ENCODE measurements at places on chromosomes 5 and 9. TPM values are rescaled to one million over a fixed set of nuclear protein-coding genes. Genes with fewer than 3 reads are reported as not detected.

DNA sequence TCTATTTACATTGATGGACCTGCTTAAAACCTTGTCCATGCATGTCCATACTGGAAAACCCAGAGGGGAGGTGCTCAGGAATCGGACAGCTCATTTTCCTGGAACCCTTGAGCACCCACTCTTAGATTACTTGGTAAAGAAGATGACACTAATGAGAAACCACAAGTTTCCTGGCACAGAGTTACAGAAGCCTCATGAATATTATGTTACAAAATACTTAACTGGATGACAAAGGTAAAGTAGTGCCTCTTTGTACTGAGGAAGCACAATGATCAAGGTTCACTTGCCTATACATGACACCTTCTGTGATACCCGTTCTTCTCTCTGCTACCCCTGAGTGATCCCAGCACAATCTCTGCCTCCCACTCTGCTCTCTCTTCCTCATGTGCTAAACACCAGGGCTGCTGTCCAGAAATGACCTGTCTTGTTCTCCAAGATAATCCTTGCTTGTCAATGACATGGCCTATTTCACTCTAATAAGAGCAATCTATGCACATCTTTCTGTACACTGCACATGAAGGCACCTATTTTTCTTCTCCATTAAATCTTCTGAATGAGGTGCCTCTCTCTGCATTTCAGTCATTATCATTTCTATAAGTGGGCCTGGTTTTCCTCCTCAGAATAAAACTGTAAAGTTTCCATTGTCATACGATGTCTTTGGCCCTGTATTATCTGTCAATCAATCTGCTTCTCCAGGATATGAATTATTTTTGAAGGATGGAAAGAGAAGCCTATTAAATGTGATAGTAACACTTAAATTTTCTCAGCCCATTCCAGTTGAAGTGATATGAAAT, 684.0 kb upstream of the ACO1 start:
- H3K27ac ChIP-seq, result no peak overlapping the region
- H3K4me1 ChIP-seq, result no peaks in the 10 kb centered on the region
- no peaks in the 10 kb centered on the region for H3K36me3 ChIP-seq
- no peak for DNase-seq

DNA sequence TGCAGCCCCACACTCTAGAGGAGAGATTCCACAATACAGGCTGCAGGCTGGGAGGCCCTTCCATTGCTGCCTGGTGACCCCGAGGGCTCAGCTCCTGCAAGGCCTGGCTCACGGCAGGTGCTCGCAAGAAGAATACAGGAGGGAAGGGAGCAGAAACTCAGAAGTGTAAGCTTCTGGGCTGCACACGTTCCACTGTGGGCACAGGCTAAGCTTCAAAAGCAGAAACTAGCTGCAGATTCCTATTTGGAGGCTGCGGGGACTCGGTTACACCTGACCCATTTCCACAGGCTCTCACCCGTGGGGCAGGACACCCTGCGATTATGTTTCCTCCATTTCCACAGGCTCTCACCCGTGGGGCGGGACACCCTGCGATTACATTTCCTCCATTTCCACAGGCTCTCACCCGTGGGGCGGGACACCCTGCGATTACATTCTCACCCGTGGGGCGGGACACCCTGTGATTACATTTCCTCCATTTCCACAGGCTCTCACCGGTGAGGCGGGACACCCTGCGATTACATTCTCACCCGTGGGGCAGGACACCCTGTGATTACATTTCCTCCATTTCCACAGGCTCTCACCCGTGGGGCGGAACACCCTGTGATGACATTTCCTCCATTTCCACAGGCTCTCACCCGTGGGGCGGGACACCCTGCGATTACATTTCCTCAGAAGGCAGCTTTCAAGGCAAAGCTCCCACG, 10.3 kb downstream of the LPCAT1 start:
- no peaks in the 10 kb centered on the region for H3K4me1 ChIP-seq
- no peak for DNase-seq
- no peaks in the 10 kb centered on the region for H3K27me3 ChIP-seq
- no peak overlapping the region for H3K4me3 ChIP-seq
- no peaks in the 10 kb centered on the region for H3K36me3 ChIP-seq
- no peak overlapping the region for H3K27ac ChIP-seq

- no peaks in the 10 kb centered on the region for H3K36me3 ChIP-seq
- H3K27me3 ChIP-seq, result no peaks in the 10 kb centered on the region
- H3K4me3 ChIP-seq, result no peak overlapping the region
- no peak for DNase-seq
- no peak overlapping the region for H3K27ac ChIP-seq
Observed at GRCh38 chr5:82785456-82785855, 291.7 kb downstream of the TMEM167A start.

- H3K27me3 ChIP-seq, result peaks cover 41% of the 10 kb centered on the region
- no peak for DNase-seq
- H3K27ac ChIP-seq, result no peak overlapping the region
- no peak overlapping the region for H3K4me3 ChIP-seq
- peaks cover 3% of the 10 kb centered on the region for H3K4me1 ChIP-seq
Observed at GRCh38 chr9:136246849-136247550, 1.4 kb upstream of the QSOX2 start.

DNA sequence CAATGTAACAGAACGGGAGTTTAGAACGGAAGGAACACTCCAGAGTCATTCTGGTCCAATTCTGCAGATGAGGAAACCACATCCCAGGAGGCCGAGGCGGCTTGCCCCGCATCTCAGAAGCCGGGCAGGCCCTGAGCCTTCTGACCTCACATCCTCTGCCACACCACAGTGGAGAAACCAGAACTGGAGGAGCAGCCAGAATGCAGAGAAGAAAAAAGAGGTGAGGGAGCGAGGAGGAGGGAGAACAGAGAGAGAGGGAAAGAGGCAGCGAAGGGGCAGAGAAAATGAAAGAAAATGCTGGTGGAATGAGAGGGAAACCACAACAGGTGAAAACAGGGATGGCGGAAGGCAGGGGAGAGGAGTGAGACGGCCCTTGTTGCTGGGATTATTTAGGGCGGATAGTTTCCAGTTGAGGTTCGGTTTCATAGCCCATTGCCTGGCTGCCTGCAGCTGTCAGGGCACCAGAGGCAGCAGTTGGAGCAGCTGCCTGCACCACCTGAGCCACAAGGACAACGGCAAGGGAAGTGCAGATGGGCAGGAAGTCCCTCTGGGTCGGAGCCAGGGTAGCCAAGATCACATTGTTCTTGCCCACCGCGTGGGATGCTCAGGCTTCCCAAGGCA, at the start of gene HMHB1:
Gene HMHB1, plus strand, starts transcription at position 77 of the 621 bp plus-strand sequence.
- no peak within 1 kb of the TSS for H3K4me3 ChIP-seq
- no peak within 1 kb of the TSS for H3K27ac ChIP-seq
- no peaks in the 10 kb centered on the region for H3K27me3 ChIP-seq
- H3K4me1 ChIP-seq, result no peaks in the 10 kb centered on the region
- no peak for DNase-seq
- H3K36me3 ChIP-seq, result no peaks in the 10 kb centered on the region

The GNA14 gene
- 1.7 TPM for polyA plus RNA-seq

GRCh38 chr9:4603830-4604229, 58.3 kb upstream of the PLPP6 start:
- H3K4me1 ChIP-seq, result no peaks in the 10 kb centered on the region
- DNase-seq, result no peak
- no peaks in the 10 kb centered on the region for H3K27me3 ChIP-seq
- no peak overlapping the region for H3K27ac ChIP-seq

DNA sequence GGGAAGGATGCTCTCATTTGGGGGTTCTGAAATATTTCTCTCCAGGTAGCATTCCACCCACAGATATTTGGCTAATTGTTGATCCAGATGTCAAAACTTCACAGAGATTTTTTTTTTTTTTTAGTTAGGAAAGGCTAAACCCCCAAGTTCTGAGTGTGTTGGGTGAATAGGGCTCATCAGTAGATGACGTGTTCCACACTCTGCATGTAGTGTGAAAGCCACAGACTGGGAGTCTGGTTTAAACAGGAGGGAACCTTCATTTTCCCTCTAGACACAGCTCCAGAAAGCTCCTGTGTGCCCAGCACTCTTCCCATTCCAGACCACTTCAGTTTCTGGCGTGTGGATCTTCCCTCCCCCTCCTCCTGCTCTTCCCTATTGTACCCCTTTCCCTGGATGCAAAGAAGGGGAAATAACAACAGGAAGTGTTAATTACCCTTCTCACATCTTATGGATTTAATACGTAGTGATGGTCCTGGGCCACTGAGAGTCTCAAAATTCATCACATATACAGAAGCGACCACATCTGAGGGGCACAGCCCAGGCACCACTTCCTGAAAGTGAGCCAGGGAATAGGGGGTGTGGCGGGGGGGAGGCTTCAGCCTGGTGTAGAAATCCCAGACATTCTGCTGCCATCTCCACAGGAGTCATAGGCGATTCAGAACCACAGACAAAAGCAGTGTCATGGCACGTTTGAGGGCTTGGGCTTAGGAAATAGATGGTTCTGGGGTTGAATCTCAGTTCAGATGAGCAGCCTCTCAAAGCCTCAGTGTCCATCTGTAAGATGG, 65.1 kb downstream of the DAP start:
- no peaks in the 10 kb centered on the region for H3K4me1 ChIP-seq
- no peak overlapping the region for H3K4me3 ChIP-seq

All from small intestine (tissue), 16 donors.